ENCODE measurements at places on chromosomes 5 and 9.

DNA sequence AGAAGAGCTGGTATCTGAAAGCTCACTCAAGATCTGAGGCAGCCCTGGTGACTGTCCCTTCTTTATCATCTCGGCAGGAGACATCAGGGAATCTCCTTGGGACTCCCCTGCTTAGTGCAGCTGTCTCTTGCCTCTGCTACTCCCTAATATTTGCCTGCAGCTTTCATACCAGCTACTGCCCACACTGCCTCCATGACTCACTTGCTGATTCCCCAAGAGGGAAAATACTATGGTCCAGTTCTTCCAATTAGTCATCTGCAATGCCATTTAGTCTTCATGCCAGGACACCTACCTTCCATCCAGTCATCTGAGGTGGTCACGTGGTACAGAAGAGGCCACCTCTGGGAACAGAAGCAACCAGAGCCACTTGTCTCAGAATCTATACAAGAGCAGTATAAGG lies 270.8 kb downstream of the NTRK2 start:
- DNase-seq, result no peak

DNA sequence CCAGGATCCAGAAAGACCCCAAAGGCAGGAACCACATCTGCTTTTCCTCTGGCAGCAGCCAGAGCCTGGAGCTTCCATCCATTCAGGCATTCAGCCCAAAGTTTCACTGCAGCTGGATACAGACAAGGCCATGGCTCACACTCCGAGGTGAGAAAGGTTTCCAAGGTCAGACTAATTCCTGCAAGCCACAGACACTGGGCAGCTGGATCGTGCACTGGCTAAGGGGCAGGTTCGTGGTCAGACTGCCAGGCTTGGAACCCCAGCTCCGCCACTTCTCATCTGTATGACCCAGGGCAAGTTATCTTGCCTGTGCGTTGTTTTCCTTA lies 36.9 kb downstream of the SPOCK1 start:
- DNase-seq, result no peak

GRCh38 chr5:11510889-11511288 lies 393.4 kb downstream of the CTNND2 start:
- no peak for DNase-seq

GRCh38 chr5:142829801-142830220 lies 59.6 kb downstream of the ARHGAP26 start:
- DNase-seq, result no peak

- no peak for DNase-seq
Observed at GRCh38 chr5:9927521-9927997, 297.4 kb upstream of the TAS2R1 start.

GRCh38 chr5:102421647-102422046 lies 77.2 kb downstream of the SLCO6A1 start:
- no peak for DNase-seq

GRCh38 chr5:123178683-123179082 lies 89.6 kb downstream of the PRDM6 start:
- no peak for DNase-seq

- no peak for DNase-seq
Observed at GRCh38 chr5:131381777-131382176, 117.9 kb downstream of the CDC42SE2 start.

- no peak for DNase-seq
Observed at GRCh38 chr9:80004714-80005113, 432.9 kb downstream of the TLE4 start.

DNA sequence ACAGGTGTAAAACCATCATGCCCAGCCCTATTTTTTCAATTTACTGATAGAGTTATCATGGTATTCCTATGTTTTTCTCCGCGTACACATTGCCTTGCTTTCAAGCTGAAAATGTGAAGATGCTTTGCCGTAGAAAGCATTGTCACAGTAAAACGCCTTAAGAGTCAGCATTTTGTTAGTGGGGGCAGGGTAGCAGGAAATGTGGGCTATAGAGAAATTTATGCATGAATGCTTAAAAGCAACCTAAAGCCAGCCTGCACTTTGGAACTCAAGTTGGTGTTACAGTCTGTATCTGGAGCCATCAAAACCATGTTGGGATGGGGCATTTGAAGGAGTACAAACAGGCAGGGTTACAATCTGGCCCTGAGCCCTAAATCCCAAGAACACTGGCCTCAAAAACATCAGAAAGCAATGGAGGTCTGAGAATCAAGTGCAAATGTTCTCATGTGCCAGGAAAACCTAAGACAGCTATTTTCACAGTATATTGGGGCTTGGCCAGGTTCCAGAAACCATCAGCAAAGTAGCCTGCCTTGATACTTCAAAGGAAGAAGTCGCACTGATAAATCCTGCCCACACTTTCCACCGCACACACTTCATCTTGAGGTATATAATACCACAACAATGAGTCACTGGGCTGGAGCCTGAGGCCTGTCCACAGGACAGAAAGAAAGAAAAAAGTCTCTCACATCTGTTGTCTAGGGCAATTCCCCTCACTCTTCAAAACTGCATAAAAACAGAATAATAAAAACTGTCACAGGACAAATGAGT lies 313.8 kb downstream of the ENC1 start:
- DNase-seq, result no peak

GRCh38 chr9:36025746-36026145 lies 11.0 kb upstream of the RECK start:
- no peak for DNase-seq

- DNase-seq, result no peak
Observed at GRCh38 chr9:23824830-23825591, 1.0 kb downstream of the ELAVL2 start.

All from NCI-H1930 (cell line).